ENCODE measurements at places on chromosomes 11 and 22.

DNA sequence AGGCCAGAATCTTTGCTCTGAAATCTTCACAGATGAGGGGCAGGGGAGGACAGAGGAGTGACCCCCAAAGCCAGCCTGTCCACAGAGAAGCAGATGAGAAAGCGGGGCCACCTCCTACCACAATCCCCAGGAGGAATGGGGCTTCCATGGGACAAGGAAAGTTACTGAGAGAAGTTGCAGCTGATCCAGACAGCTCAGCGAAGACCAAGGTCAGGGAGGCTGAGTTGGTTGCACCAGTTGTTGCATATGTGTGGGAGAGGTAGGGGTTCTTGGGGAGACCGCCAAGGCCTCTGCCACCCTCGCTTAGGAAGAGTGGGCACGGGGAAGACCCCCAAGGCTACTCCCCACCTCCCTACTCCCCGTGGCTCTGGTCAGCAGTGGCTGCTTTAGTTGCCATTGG lies 81.6 kb upstream of the EIF3D start:
- no peak for DNase-seq

GRCh38 chr11:87726506-87726905 lies 448.7 kb downstream of the RAB38 start:
- no peak for DNase-seq

- no peak for DNase-seq
Measured at GRCh38 chr22:24706054-24706453, 68.5 kb downstream of the PIWIL3 start.

GRCh38 chr11:24739637-24740036 lies 242.8 kb downstream of the LUZP2 start:
- DNase-seq, result no peak

- no peak for DNase-seq
Measured at GRCh38 chr22:37012956-37013355, 6.3 kb downstream of the TST start.

DNA sequence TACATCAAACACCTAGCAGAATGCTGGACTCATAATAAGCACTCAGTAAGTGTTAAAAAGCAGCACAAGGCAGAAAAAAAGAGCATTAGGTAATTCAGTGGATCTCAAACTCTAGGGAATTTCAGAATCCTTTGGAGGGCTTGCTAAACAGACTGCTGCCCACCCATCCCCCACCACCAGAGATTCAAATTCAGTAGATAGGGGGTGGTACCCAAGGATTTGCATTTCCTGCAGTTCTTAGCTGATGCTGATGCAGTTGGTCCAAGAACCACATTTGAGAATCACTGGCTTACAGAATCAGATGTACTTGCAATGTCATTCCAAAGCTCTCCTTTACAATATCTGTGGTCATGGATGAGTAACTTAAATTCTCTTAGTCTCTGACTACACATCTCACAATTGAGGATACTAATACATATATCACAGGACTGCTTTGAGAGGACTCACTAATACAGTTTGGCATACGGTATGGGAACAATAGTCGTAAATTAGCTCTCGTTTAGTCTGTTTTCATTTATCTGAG lies 664.5 kb downstream of the KCNA4 start:
- DNase-seq, result no peak

DNA sequence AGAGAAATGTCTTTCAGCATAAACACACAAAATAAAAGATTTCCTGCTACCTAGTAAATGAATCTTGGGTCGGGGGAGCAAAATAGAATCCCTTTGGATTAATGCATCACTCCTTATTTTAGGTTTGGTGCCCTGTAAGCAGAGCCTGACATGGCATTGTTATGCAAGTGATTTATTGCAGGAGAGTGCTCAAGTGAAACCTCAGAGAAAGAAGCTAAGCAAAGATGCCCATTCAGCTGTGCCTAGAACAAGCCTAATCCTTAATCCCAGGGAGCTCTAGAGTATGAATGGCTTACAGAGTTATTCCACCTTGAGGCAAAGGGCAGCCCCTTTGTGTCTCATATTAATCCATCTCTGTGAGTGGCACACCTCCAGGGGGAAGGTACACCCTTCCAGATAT lies 21.1 kb downstream of the C11orf87 start:
- no peak for DNase-seq

- DNase-seq, result no peak
Measured at GRCh38 chr11:1129143-1129610, 28.6 kb upstream of the MUC5AC start.

- no peak for DNase-seq
Measured at GRCh38 chr11:45303316-45303715, 17.2 kb upstream of the SYT13 start.

- DNase-seq, result peak; percentile 31
Measured at GRCh38 chr11:87097582-87097981, 59.8 kb downstream of the TMEM135 start.

DNA sequence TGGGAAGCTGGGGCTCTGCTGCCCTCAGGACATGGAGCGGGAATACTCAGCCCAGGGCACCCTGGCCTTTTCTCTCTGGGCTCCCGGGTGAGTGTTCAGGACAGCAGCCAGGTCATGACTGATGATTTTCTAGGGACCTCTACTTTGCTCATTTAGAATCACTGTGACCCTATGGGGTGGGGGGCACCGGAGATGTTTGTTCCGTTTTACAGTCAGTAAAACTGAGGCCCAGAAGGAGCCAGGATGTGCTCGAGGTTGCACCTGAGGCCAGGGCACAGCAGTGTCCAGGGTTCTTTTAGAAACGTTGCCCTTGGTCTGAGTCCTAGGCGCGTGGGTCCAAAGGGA lies 48.1 kb downstream of the SMIM38 start:
- DNase-seq, result no peak

- DNase-seq, result no peak
Measured at GRCh38 chr11:72586321-72587090, 87.7 kb downstream of the PDE2A start.

DNA sequence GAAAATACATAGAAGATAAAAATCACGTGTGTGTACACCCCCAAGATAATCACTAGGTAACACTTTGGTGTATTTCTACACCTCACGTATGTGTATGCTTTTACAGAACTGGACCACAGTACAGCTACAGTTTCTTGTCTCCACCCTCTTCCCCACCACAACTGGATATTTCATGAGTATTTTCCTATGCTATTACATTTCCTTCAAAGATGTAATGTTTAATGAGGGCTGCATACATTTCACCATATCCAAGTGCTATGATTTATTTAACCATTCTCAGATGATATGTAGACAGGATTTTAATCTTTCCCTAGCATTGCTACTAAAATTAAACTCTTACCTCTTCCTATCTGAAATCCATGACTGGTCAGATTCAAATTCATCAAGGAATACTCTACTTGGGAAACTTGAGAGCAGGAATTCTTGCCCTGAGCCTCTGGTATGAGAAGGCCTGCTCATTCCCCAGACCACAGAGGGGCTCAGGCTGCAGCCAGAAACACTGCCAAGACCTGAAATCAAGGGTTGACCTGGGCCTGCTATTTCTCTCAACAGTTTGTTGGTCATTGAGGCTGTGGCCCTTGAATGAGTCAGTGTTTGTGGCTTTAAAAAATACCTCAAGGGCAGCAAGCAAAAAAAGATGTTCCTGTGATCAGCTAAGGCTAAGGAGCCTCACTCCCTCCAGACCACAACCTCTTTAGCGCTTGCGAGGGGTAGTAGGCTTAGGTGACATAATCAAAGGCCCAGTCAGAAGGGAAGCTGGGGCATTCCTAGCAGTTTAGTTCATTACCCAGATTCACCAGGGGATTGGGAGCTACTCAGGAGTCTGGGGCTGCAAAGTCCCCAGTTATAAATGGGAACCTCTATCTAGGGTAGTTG lies 55.5 kb downstream of the ABTB2 start:
- no peak for DNase-seq

GRCh38 chr11:115220423-115220822 lies 283.8 kb downstream of the CADM1 start:
- DNase-seq, result no peak

DNA sequence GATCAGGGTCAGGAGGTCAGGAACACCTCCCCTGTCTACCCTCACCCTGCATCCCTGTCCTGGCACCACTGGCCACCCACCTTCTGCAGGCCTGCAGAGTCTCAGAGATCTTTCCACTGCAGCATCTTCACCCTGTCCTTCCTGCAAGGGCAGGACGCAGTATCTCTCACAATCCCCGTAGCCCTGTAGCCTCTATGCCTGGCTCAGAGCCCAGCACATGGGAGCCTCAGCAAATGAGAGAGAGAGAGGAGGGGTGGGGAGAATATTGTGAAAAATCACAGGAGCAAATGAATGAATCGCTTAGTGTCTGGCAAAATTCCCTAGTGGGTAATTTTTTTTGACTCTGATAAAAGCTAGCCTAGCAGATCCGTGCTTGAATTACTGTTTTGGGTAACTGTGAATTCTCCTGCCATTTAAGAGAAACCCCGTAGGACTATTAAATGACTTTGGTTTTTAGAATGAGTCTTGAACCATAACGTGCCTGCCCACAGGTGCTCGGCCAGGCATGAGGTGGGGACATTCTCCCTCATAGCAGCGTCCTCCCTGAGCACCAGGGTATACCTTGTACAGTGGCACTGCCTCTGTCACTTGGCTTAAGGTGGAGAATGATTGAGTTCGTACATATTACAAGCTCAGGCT lies 91.5 kb downstream of the MORC2 start:
- no peak for DNase-seq

- no peak for DNase-seq
Measured at GRCh38 chr22:29244785-29245625, 22.8 kb downstream of the RHBDD3 start.

DNA sequence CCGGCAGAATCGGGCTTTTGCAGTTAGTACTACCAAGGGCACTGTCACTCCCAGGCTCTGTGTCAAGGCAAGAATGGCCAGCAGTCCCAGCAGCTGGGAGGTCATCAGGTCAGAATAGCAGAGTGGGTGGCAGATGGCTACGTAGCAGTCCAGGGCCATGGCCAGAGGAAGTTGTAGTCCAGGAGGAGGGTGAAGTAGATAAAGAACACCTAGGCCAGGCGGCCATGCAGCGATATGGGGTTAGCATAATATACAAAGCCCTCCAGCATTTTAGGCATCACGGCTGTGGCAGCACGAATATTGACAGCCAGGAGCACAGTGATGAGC lies 52.1 kb downstream of the RRM1 start:
- no peak for DNase-seq

GRCh38 chr22:29994027-29994715 lies 86.1 kb upstream of the HORMAD2 start:
- peak; percentile 74 for DNase-seq

- no peak for DNase-seq
Measured at GRCh38 chr11:95792700-95793099, 2.4 kb downstream of the CEP57 start.

DNA sequence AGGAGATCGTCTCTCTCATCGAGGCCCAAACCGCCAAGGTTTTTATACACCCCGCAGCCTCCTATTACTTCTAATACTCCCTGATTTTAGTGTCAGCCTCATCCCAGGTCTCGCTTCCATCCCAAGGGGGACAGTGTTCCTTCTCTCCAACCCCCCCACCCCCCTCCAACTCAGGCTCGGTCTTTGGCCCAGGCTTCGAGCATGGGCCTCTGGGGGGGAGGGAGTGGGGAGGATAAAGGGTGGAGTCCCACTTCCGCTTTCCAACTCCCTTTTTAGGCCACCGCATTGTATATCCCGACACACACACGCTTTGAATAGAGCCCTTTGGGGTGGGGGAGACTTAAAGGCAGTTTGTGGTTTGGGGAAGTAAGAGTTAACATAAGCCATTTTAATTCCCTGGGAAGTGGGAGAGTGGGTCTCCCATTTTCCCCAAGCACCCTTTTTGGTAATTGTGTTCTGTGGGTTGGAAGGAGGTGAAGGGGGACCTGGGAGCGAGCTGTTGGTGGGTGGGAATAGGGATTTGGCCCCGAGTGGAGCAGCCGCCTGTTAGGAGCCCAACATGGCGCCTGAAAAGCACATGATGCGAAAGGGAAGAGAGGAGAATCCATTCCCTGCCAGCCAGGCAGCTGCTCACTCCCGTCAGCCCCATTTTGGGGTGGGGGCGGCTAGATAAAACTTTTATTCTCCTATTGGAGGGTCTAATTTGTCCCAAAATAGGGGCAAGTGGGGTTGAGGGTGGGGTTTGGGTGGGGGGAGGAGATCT lies 844 bp downstream of the PCF11 start:
- peak; percentile 64 for DNase-seq

GRCh38 chr11:117908959-117909610 lies 20.1 kb downstream of the TMPRSS13 start:
- no peak for DNase-seq

GRCh38 chr11:8834379-8834778 lies 76.6 kb upstream of the AKIP1 start:
- no peak for DNase-seq

- peak; percentile 89 for DNase-seq
Measured at GRCh38 chr11:69301455-69302401, 7.8 kb downstream of the MYEOV start.

DNA sequence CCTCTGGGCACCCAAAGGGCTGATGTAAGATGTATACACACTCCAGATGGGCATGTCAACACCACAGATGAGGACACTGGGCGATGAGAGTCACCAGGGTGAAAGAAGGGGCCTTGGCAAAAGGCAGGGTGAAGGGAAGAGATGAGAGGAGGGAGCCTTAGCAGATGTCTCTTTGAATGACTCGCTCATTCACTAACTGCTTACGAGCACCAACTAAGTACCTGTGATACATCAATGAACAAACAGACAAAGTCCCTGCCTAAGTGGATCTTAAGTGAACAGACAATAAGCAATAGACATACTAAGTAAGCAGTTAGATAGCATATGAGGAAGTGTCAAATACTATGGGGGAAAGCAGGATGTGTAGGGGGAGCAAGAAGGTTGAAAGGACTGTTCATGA lies 7.5 kb downstream of the ME3 start:
- DNase-seq, result no peak

DNA sequence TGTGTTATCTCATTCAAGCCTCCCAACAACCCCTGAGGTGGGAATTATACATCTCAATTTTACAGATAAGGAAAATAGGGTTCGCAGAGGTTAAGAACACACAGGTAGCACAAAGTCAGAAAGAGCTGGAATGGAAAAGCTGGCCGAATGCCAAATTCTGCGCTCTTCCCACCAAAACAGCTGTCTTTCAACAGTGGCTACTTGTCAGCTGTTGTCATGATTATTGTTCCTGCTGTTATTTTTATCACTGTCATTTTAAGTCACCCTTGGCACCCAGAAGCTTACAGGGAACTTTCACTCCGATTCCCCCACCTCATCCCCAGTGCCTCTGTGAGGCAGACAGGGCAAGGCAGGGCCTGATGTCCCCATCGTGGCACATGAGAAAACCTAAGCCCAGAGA lies 74.5 kb upstream of the CSNK2A3 start:
- no peak for DNase-seq

DNA sequence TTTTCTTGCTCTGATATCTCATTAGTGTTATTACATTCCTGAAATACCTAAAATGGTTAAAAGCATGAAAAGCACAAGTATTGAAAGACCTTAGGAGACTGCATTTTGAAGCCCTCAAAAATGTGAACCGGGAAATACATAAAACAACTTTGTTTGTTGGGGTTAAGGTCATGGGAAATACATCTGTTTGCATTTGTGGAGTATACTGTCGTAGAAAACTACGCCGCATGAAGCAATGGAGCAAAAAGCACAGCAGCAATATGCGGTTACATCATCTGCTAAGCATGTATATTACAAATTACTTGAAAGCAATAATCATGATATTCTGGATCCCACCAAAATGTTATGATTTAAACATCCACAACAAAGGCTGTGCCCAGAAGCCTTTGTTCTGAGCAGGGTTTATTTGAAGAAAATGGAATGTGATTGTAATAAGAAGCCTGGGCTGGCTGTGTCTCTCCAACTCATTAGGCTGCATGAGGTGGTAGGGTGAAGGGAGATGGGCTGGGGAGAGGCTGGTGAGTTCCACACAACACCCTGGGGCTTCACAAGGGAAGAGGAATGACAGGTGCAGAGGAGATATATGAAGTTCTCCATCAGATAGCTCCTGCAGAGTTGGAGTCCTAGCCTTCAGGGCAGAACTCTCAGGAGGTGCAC lies 64.7 kb upstream of the LIN7C start:
- no peak for DNase-seq
